Esophagus muscularis mucosa (tissue), 4 donors: ENCODE measurements at places on chromosomes 1 and 21.

DNA sequence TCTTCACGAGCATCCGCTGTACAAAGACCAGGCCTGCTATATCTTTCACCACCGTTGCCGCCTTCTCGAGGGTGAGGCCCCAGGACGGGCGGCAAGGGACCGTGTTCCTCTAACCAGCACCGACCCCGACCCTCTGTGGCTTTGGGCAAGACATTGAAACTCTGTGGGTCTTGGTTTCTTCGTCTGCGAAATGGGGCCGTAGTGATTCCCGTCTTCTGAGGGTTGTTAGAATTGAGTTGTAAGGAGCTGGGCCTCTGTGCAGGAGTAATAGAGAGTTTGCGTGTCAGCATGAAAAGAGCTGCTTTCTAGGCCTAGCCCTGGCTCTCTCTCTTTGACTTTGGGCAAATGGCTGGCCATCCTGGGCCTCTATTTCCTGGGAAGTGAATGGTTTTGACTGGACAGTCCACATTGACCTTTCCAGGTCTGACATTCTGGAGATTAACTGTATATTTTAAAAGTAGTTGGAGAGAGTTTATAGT lies 591 bp downstream of the MRPL37 start:
- DNase-seq: no peak

GRCh38 chr1:204390751-204391466 lies 20.7 kb downstream of the PPP1R15B start:
- no peak for DNase-seq

DNA sequence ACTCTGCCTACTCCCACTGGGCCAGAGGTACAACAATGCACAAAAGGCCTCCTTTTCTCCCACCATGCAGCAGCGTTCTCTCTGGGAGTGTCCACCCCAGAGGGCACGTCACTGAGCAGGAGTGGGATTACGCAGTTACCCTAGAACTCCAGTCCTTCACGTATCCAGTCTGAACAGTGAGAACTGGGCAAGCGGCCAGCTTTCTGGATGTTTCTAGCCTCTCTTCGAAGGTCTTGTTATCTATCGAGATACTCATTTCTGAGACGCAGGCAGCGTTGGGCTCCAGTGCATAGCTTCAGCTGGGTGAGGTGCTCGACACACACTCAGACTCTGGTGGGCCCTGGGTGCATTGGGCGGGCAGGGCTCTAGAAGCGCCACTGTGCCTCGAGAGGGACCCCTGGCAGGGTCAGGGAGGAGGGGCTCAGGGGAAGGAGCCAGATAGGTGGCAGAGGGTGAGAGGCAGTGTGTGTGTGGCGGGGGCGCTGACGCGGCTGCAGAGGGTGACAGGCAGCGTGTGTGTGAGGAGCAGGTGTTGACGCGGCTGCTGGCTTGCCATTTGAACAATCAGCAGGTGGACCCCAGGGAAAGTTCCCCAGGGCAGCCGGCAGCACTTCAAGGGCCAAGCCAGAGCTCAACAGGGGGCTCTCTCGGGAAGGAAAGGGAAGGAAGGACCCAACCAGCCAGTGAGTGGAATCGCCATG lies 27.9 kb downstream of the PRDM15 start:
- DNase-seq: no peak

DNA sequence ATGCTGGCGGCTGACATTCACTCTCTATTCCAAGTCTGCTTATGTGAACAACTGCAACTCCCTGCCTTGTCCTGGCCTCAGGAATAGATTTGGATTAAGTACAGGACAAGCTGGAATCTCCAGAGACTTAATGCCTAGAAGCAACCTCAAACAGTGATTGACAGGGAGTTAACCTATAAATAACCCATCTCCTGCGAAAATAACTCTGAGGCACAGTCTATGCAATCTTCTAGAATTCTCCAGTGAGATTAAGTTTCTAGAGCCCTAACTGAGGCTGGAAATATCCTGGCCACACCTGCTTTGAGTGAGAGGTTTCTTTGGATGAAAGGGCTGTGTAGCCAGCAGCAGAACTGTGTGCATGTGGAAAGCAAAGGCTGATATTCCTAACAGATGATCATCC lies 25.3 kb upstream of the ATP1A1 start:
- no peak for DNase-seq

GRCh38 chr21:33914188-33914587 lies 1.4 kb downstream of the ATP5PO start:
- no peak for DNase-seq

DNA sequence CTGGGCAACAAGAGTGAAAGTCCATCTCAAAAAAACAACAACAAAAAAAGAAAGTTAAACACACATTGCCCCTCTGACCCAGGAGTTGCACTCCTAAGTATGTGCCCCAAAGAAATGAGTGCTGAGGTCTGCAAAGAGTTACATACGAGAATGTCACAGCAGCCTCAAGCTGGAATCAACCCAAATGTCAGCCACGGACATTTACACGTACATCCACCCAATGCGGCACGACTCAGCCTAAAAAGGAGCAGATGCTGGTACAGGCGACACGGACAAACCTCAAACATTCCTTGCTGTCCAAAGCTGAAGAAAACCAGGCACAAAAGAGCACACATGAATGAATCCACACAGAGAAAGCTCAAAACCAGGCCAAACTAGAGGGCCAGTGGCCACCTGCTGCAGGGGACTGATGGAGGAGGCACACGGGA lies 46.8 kb upstream of the ECE1 start:
- no peak for DNase-seq

GRCh38 chr1:11765661-11766428 lies 3.9 kb downstream of the C1orf167 start:
- DNase-seq: no peak

GRCh38 chr1:190212450-190212849 lies 265.2 kb downstream of the BRINP3 start:
- DNase-seq: no peak

GRCh38 chr1:12407050-12407961 lies 177.5 kb downstream of the VPS13D start:
- DNase-seq: no peak

- no peak for DNase-seq
These were observed 34.2 kb upstream of the ETS2 start for GRCh38 chr21:38771536-38771935.

DNA sequence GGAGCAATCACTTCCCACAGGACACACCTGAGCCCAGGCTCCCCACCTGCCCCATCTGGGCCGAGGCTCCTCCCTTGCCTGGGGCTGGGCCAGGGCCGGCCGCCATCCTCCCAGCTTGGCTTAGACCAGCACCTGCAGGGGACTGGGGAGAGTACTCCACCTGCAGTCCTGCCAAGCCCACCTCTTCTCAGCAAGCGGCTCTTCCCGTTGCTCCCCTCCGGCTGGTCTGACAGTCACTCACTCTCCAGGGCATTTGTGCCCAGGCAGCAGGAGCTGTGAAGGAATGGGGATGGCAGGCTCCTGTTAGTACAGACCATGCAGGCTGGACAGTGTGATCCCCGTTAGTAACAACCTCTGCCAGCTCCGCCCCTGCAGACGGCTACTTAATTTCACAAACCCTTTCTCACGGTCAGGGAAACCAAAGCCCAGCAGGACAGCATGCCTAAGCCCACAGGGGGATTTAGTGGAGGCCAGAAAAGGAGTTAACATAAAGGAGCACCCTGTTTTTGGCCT lies at the start of gene FYB2:
Gene FYB2 (minus strand): TSS at position 18 of the 513 bp plus-strand sequence. CDS start 114 bp downstream, outside the sequence.
- DNase-seq: no peak

DNA sequence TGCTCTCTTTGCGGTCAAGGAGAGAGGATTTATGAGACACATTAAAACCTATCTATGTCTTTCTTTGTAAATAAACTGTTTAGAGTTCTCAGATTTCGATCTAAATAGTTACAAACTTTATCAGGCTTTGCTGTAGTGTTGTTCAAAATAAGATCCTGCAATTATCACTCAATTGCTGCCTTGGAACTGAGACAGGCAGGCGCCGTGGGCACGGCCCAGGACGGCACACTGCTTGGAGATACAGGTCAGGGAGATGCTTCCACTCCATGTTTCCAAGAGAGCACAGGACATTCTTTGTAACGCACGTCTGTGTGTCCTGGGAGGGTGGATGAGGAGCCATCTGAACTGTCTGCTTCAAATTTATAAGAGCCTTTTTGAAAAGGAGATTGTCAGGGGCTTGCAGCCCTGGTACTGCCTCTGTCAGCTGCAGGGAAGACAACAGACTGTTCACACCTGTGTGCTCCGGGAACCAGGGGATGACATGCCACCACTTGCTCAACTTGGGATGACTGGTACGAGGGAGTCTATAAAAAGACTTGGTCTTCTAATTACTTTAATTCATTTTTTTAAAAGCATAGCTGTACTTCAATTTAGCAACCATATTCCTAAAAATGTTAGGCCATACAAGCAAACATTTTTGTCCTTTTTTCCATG lies 472.9 kb upstream of the RUNX1 start:
- no peak for DNase-seq

GRCh38 chr1:24903560-24903954 lies 26.5 kb downstream of the RUNX3 start:
- DNase-seq: no peak
